ENCODE measurements at places on chromosomes 4 and X.

DNA sequence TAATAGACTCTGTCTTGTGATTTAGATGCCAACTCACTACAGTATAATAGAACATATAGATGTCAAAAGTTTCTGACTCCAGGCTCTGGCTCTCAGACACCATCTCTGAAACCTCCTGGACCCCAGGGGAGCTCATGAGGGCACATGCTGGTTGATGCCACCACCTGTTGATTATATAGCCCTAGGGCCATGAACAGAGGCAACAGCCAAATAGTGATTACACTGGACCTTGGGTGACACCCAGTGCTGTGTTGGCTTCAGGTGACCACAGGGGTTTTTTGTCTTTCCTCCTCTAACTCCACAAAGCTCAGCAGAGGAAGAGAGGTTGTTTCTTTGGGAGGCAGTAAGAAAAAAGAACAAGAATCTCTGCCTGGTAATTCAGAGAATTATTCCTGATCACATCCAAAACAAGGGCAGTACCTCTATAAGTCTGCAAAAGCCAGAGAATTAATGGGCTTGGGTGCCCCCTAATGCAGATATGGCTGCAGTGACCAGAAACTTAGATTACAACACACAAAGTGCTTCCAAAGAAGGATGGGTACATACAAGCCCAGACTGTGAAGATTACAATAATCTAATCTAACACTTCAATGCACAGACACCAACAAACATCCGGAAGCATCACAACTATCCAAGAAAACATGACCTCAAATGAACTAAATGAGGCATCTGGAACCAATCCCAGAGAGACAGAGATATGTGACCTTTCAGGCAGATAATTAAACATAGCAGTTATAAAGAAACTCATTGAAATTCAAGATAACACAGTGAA lies 1920.6 kb downstream of the ARAP2 start:
- DNase-seq, result no peak

DNA sequence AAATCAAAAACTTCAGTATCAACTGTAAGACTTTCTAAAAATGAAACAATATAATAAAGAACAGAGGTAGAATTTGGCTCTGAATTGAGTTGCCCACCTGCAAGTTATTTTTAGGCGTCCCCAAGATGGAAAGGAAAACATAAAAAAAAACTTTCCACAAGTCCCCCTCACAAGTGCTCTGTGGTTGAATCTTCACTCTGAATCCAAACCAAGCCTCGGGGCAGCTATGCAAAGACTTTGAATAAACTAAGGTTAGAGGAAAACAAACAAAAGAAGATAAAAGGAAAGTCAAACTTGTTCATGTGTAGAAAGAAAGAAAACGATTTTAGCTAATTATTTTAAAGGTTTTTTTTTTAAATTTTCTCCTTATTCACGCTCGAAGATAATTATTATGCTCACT lies 372.4 kb upstream of the SLIT2 start:
- no peak for DNase-seq

DNA sequence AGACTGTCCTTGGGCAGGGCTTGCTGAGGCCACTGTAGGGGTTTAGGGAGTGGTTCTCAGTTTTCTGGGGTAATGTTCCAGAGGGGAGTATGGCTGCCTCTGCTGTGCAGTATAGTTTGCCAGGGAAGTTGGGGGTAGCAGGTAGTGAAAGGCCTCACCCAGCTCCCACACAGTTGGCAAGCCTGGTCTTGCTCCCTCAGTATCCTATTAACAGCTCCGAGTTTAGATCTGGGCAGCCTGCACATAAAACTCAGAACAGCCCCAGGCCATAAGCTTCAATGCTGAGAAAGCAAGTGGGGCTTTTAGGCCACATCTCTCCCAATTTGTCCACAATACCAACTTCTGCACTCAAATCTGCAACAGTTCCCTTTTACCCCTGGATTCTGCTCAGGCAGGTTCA lies 205.2 kb downstream of the GALNTL6 start:
- DNase-seq, result no peak

DNA sequence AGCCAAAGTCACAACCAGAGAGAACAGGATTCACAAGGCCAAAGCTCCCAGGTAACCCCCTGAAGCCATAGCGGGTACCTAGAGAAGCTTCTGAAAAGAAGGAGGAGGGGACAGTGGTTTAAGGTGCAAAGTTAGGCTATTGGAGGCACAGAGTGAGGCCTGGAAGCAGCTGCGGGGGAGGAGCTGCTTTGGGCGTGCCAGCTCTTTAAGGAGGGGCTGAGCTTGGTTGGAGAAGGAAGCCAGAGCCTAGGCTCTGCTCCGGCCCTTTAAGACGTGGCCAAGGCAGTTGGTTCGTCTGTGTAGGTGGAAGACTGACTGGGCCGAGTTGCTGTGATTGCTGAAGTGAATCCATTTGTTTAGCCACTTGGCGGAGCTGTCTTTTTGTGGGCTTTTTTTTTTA lies 1.5 kb downstream of the KLF8 start:
- peak; percentile 41 for DNase-seq

- DNase-seq, result no peak
Measured at GRCh38 chrX:80173261-80173660, 158.7 kb downstream of the TBX22 start.

- DNase-seq, result no peak
Measured at GRCh38 chrX:57447856-57448255, 144.0 kb upstream of the ZXDB start.

DNA sequence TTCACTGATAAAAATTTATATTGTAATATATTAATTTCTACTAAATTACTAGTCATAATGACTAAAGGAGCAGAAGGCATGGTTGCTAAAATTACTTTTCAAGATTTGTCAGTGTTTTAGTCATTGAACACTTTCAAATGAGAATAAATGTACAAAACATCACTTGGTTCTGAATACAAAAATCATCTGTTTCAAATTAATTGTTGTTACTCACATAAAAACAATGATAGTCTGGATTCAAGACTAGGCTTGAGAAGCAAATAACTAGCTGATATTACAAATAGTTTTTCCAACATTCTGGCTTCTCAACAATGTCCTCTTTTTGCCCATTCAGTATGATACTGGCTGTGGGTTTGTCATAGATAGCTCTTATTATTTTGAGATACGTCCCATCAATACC lies 112.5 kb downstream of the ANAPC10 start:
- DNase-seq, result no peak

DNA sequence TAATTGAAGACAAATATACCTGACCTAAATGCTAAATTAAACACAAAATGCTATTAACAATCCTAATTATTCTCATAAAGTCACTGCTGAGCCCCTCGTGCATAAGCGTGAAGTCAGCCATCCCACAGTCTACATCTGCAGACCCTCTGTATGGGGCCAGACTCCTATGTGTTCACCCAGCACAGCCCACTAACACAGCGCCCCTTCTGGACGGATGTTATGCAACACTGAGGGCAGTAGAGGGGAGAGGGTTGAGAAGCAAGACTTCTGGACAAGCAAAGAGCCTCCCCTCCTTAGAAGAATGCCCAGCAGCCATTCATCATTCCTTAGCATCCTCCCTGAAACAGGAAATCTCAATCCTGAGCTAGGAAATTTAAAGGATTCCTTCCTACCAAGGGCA lies 7.9 kb downstream of the TRPC3 start:
- DNase-seq, result peak; percentile 30

DNA sequence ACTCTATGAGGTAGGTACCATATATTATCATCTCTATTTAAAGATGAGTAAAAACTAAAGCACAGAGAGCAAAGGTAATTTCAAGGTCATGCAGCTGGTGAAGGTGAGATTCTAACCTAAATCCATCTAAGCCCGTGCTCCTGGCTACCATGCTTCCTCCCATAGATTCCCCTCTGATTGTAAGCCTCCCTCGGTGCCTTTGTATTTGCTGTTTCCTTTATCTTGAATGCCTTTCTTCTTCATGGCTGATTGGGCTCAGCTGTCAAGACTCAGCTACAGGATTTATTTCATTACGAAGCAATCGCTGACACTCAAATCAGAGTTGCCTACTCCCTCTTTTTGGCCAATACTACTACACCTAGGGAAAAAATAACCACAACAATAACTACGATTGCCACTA lies 217.1 kb downstream of the ARAP2 start:
- DNase-seq, result no peak

GRCh38 chr4:37927434-37927833 lies 32.8 kb upstream of the PTTG2 start:
- no peak for DNase-seq

DNA sequence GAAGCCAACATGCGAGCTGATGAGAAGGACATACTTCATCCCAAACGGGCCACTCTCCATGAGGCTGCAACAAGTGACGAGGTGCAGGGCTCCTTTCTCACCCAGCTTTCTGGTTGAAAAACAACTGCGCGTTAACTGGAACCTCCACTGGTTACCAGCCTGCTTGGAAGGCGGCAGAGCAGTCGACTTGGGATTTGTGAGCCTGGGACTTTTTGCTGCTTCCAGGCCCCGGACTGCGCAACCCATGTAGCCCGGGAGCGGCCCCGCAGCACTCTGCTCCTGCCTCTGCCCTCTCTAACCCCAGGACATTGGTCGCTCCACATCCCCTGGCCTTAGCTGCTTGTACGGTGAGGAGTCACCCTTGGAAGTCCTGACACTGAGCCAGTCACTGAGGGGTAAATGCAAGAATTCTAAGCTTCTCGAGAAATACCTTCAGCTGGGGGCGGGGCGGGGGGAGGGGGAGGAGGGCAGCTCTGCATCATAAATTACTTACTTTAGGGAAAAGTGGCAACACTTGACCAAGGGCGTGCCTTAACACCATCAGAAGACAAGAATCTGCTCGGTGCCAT lies 72.7 kb downstream of the MTMR1 start:
- no peak for DNase-seq

DNA sequence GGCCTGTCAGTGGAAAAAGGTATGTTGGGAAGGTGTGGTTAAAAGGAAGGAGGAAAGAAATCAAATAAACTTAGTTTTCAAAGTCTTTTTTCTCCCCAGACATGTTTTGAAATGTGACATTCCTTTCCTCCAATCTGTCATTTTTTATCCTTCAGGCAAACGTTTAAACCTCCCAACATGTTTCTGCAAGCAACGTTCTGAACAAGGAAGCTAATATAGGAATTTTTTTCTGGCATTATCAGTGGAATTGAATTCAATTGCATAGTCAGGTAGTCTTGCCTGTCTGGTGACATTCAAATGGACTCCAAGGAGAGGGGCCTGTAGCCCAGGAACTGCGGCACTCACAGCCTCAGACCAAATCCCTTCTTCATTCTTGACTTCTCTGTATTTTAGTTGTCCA lies 30.0 kb upstream of the RASSF6 start:
- DNase-seq, result no peak

- DNase-seq, result no peak
Measured at GRCh38 chr4:7598939-7599790, 164.4 kb upstream of the PSAPL1 start.

- no peak for DNase-seq
Measured at GRCh38 chr4:55038176-55038890, 87.1 kb downstream of the KDR start.

GRCh38 chr4:127905029-127905428 lies 24.3 kb downstream of the PLK4 start:
- DNase-seq, result no peak

- DNase-seq, result no peak
Measured at GRCh38 chrX:81537723-81538122, 335.8 kb downstream of the SH3BGRL start.

DNA sequence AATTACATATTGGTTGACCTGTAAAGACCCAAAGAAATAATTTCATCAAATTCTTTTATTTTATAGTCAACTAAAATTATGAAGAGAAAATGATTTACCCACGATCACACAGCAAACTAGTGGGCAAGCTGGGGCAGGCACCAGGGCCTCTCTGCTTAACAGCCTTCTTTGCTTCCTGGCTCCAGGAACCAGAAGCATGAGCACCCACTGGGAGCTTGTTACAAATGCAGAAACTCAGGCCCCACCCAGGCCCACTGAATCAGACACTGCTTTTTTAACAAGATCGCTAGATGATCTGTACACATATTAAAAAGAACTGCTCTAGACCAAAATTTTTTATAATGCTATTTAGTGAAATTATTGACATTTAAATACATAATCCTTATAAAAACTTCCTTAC lies 95.0 kb downstream of the GEMIN8 start:
- DNase-seq, result no peak

DNA sequence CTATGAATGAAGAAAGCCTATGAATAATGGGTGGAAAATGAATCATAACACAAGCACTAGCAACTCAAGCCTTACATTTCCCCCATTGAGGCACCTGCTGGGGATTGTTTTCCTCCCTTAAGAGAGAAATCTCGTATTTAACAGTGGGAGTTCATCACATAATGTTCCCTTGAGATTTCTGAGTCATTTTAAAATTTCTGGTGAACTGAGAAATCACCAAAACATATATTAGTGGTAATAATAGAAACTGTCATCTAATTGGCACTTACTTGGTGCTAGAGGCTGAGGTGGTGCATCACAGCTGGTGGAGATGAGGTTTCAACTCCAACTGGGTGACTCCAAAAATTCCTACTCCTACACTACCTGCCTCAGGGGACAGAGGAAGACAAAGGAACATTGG lies 561.3 kb upstream of the LCORL start:
- DNase-seq, result no peak

DNA sequence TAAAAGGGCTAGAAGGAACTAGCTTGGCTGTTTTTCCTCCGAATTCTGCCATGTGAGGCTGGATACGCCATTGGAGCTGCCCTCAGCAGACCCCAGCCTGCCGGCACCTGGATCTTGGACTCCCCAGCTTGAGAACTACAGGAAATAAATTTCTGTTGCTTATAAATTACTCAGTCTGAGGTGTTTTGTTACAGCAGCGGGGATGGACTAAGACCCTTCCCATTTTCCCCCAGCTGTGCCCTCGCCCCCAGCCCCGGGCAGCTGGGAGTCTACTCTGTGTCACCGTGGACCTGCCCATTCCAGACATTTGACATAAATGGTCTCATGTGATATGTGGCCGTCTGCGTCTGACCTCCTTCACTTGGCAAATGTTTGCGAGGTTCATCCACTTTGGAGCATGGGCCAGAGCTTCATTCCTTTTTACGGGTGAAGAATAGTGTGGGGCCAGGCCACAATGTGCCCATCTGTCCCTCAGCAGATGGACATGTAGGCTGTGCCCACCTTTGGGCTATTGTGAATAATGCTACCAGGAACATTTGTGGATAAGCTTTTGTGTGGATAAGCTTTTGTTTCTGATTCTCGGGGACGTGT lies 30.7 kb upstream of the SPON2 start:
- DNase-seq, result no peak

GRCh38 chrX:97498093-97498492 lies 614.4 kb downstream of the RPA4 start:
- DNase-seq, result no peak

DNA sequence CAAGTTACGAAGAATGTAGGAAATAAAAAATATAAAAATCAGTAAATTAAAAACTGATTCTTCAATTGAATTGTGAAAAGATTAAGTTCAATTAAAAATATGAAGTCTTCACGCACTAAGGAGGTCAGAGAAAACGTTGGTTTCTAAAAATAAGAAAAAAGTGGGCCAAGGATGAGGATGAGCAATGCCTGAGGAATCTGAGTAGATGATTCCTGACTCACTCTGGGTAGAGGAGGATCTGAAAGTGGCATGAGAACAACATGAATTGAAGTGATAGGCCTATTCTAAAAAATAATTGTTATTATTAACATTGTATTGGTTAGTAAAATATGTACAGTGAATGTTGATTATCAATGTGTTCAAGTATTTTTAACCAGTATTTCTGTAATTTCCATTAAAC lies 444.2 kb downstream of the GRIA2 start:
- no peak for DNase-seq

- DNase-seq, result no peak
Measured at GRCh38 chr4:85522277-85522676, 47.3 kb downstream of the ARHGAP24 start.
